ENCODE measurements at places on chromosomes 16 and 17.

- DNase-seq = no peak
These were observed 80.8 kb upstream of the DYNLRB2 start for GRCh38 chr16:80459966-80460365.

- no peak for DNase-seq
These were observed 75.8 kb upstream of the CNTNAP4 start for GRCh38 chr16:76201385-76201784.

- DNase-seq = no peak
These were observed 58.4 kb downstream of the TMEM100 start for GRCh38 chr17:55664287-55664686.

DNA sequence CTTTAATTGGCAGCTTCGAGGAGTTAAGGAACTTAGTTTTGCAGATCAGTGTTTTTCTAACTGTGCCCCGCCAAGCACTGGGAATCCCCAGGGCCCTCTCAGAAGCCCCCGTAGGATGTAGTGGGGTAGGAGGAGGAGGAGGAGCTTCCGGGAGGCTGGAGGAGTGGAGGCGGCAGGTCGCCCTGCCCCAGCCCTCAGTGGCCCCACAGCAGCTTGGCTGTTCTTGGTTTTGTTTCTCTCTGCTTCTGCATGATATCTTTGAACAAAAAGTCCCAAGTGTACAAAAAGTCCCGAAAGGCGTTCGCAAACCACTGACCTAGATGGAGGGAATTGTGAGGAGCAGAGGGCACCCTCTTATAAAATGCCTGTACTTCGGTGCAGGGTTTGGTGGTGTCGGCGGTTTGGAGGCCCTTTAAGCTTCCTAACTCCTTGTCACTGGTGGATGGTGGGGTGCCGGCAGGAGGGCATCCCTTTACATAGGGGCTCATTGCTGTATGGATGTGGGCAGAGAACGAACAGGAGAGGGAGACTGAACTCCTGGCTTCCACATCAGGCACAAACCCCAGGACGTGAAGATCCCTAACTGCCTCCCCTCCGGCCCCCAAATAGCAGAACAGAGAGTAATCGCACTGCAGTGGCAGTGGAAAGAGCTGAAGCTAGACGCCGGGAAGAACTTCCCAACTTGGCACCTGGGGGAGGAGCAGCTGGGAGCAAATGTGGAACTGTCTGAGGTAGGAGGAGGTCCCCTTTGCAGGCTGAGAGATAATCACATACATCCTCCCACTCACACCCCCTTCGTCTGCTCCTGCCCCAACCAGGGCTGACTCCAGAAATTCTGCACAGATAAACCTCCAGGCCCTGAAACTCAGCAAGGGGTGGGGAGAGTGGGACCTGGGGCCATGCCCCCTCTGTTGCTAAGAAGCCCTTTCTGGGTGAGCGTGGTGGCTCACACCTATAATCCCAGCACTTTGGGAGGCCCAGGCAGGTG lies 20.1 kb downstream of the EPOP start:
- DNase-seq = no peak

DNA sequence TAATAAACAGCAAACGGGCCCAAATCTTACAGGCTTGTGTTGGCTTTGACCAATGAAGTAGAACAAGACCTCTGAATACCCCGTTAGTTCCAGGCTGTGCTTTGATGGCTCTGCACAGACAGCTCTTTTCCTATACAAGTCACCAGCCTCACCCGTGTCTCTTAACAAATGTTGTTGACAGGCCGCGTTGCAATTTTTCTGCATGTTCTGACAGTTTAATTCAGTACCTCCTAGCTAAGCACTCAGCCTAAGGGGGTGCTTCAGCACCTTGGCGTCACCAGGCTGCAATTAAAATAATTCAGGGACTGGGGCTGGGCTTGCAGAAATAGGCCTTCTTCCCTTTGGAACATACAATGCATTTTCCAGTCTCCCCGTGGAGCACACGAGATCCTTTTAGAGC lies 500.1 kb downstream of the MAF start:
- DNase-seq = no peak

- DNase-seq = no peak
These were observed 229.4 kb downstream of the CCDC182 start for GRCh38 chr17:57515662-57516211.

GRCh38 chr17:80824549-80825470 lies 166.8 kb upstream of the CHMP6 start:
- DNase-seq = no peak

- DNase-seq = no peak
These were observed 245.7 kb downstream of the PRKCA start for GRCh38 chr17:66548158-66548557.

DNA sequence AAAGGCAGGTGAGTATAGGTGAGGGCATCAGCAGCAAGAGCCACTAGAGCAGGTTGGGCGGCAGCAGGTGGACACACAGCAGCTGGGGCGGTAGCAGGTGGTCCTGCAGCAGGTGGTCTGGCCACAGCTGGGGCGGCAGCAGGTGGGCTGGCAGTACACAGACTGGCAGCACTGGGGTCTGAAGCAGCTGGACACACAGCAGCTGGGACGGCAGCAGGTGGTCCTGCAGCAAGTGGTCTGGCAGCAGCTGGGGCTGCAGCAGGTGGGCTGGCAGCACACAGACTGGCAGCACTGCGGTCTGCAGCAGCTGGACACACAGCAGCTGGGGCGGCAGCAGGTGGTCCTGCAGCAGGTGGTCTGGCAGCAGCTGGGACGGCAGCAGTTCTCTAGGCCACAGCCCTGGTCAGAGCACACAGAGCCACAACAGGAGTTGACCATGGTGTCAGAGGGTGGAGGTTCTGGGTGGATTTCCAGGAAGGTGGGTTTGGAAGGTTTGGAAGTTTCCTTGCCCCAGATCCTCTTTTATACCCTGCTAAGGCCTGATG lies at the start of gene KRTAP4-2:
TSS of gene KRTAP4-2 (minus strand) at position 495 of the 545 bp plus-strand sequence. CDS start at position 438, 57 bp downstream.
- DNase-seq = no peak

- DNase-seq = no peak
These were observed 695 bp upstream of the TMEM204 start for GRCh38 chr16:1532771-1533170.

- no peak for DNase-seq
These were observed 41.1 kb downstream of the MYO18A start for GRCh38 chr17:29138971-29139691.

GRCh38 chr16:56635441-56635967 lies 3.0 kb upstream of the MT1A start:
- no peak for DNase-seq

GRCh38 chr17:73091770-73092522 lies 542 bp downstream of the SLC39A11 start:
- no peak for DNase-seq

GRCh38 chr17:68422821-68423220 lies 34.5 kb downstream of the WIPI1 start:
- no peak for DNase-seq

DNA sequence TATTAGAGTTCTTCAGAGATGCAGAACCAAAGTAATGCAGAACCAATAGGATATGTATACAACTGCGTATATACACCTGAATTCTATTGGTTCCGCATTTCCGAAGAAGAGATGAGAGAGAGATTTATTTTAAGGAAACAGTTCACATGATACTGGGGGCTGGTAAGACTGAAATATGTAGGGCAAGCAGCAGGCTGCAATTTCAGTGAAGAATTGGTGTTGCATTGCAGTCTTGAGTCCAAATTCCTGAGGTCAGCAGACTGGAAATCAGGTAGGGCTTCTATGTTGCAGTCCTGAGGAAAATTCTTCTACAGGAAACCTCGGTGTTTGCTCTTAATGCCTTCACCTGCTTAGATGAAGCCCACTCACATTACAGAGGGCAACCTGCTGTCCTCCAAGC lies 128.2 kb upstream of the MED13 start:
- DNase-seq = no peak

DNA sequence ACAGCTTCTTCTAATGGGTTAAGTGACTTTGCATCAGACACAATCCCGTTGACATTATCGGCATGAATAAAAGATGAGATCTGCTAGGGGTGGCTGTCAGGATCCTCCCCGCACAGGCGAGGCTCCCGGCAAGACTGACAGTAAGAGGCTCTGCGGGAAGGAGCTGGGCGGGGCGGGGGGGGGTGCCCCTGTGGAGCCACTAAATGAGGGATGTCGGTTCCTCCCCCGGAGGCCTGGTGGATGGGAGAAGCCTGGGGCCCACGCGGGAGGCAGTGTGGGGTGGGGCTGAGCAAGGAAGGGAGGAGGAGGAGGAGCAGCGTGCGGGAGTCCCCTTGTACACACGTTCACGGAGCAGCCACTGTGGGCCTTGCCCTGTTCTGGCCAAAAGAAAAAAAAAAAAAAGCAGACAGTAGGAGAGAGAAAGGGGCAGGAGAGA lies 190.9 kb upstream of the GSE1 start:
- no peak for DNase-seq

- DNase-seq = no peak
These were observed 87.8 kb upstream of the NLRP1 start for GRCh38 chr17:5672141-5672540.

DNA sequence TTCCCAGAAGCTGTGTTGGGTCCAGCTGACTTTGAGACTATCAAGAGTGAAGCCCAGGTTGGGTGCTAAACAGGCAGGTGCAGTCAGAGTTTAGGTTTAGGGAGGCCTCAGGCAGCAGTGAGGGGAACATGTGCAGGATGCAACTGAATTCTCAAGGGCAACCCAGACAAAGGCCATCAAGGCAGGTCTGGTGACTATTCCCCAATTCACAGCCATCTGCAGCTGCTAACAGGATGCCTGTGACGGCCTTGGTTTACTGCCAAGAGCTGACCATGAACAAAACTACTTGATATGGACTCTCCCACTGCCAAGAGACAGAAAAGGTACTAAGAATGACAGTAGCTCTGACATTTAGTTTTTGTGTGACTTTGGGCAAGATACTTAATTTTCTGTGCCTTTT lies 45.2 kb upstream of the BCAR1 start:
- DNase-seq = no peak

DNA sequence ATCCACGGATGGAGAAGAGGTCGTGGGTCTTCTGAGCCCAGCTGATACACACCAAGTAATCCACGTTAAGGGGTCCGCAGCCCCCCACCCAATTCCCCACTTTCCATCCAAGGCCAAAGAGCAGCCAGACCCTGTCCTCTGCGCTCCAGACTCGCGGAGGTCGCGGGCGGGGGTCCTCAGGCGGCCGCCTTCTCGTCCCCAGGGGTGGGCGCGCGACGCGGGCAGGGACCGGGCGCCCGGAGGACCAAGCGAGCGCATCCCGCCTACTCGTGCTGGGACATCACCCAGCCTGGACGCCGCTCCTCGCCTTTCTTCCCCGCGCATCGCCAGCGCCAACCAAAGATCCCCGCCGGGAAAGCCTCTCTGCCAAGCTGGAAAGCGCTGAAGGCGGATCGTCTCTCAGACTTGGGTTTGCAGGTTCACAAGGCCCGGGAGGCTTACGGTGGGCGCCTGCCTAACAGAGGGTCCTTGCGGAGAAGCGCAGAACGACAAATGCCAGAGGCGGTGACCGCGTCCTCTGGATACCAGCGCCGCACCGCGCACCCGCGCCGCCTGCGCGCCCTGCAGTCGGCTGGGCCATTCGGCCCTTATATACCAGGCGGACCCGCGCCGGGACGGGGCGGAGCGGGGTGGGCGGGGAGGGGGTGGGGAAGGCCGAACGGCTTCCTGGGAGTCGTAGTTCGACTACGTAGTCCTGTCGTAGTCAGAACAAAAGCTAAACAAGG lies 471.6 kb downstream of the SOX9 start:
- DNase-seq = peak; percentile 43
